ENCODE measurements at places on chromosomes 16 and 17.
A peak's percentile ranks its signal among the peaks of the same experiment; 100 is the strongest.

DNA sequence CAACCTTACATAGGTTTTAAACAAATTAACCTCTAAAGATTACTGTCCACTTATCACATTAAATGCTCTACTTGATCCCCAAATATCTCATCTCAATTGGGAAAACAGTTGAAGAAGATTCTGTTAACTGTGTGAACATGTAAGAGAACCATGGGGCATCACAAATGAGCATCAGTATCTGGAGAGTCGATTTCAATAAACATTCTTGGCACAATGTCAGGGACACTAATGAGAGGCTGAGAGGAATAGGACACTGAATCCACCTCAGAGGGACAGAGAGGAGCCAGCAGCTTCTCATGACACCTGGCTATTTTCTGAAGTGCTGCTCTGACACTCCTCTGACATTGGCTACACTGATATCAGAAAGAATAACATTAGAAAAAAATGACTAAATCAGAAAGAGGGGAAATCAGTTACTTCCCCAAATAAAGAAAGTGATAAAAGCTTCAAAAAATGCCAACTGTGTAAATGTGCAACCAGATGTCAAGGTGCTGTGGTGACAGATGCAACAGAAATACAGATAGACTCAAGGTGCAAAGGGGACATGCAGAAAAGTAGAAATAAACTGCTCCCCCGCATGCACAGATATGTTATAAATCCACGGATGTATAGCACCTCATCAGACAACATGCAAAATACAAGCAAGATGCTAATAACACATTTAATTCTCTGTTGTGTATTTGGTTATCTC is 67.4 kb downstream of the SNX11 start:
- DNase-seq: no peak

DNA sequence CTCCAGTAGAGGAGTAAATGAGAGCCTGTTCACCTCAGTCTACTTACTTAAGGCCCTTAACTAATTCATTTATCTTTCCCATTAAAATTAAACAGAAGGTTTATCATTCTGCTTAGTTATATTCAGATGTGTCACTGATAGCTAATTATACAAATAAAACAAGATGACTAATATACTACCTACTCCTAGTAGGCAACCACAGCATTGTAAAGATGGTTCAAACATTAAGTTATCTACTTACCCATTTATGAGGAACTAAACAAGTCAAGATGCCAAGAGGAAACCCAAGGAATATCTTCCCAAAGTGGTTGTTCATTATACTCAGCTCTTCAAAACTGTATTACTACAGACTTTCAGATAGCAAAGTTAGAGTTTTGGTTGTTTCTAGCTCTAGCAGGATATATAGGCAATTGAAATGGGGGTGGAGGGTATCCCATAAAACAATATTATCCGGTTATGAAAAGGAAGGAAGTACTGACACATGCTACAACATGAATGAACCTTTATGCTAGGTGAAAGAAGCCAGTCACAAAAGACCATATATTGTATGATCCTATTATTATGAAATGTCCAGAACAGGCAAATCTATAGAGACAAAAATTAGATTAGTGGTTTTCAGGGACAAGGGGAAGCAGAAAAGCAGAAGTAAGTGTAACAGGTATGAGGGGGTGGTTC is 56.5 kb downstream of the SPAG9 start:
- no peak for DNase-seq

DNA sequence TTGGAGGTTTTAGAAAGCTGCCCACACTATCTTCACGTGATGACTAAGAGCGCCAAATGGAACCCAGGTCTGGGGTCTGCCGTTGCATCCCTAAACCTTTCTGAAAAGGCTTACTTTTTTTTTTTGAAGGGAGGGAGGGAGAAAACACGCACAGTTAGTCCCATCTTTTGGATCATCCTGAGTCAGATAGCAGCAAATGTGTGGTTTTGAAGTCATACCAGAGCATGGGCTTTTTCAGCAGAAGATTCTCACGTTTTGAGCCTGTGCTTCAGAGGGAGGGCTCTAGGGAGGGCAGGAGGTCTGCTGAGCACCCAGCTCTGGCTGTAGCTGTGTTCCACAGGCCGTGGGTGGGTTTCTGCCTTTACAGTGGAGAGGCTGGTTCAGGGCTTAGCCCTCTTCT is 194.7 kb downstream of the SNX29 start:
- no peak for DNase-seq

DNA sequence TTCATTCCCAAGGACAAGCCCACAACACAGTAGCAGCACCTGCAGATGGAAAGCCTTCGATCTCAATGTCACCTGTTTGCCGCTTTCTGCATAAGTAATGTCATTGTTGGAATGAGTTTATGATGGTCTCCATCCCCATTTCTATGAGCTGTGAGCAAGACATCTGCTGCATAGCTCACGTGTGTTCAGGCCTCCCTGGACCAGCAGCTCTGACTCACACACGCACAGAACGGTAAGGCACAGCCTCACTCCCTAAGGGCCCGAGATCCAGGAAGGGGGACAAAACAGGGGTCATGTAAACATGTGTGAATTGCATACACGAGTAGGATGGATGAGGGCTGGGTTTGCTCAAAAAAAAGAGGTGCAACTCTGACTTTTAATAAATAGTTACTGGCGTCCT is 223.1 kb downstream of the SOX9 start:
- no peak for DNase-seq

DNA sequence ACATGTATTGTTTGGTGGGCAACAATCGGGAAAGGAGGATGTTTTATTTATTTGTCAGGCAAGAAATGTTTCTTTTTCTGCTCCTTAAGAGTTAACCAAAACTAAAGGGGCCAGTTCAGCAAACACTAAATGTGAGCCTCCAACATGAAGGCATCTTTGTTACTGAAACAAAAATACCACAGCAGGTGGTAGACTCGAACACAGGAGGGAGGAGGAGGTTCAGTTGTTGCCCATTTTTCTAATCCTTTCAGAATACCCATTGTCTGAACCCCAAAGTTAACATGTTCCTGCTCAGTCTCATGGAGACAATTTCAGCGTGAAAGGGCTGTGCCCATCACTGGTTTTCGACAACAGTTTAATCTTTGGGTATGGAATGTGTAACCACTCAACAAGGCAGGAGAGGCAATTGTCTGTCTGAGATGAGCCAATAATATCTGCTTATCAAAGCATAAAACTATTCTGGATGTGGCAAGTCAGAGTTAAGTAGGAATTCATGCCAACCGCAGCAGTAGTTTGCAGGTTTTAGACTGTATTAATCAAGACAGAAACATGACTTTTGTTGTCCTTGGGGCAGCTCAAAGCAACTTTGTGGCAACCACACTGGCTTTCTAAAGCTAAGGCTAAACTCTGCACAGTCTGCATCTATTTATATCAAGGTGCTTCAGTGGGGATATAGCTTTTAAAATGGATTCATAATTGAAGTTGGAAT is 211.7 kb downstream of the FTO start:
- DNase-seq: no peak

- DNase-seq: no peak
Observed at GRCh38 chr16:27286451-27286850, 17.9 kb upstream of the NSMCE1 start.

- DNase-seq: no peak
Observed at GRCh38 chr17:77695386-77695785, 263.1 kb upstream of the TNRC6C start.

- no peak for DNase-seq
Observed at GRCh38 chr16:74649839-74650504, 16.7 kb downstream of the RFWD3 start.

GRCh38 chr17:72392056-72393010 is 271.5 kb downstream of the SOX9 start:
- DNase-seq: no peak

DNA sequence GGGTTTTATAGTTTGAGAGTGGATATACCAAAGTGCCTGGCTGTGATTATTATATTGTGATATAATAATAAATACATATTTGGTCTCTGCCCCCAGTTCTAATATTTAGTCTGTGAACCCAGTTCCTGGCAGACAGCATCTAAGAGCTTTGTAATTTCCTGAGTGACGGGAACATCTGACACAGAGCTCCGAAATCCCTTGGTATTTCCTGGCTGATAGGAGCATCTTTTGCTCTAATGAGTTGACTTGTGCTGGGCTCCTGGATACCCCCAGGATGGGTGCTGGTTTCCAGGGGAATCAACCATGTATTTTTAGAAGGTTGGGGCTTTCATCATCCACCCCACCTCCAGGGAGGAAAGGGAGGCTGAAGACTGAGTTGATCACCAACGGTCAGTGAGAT is 187.3 kb downstream of the CDH13 start:
- DNase-seq: no peak

DNA sequence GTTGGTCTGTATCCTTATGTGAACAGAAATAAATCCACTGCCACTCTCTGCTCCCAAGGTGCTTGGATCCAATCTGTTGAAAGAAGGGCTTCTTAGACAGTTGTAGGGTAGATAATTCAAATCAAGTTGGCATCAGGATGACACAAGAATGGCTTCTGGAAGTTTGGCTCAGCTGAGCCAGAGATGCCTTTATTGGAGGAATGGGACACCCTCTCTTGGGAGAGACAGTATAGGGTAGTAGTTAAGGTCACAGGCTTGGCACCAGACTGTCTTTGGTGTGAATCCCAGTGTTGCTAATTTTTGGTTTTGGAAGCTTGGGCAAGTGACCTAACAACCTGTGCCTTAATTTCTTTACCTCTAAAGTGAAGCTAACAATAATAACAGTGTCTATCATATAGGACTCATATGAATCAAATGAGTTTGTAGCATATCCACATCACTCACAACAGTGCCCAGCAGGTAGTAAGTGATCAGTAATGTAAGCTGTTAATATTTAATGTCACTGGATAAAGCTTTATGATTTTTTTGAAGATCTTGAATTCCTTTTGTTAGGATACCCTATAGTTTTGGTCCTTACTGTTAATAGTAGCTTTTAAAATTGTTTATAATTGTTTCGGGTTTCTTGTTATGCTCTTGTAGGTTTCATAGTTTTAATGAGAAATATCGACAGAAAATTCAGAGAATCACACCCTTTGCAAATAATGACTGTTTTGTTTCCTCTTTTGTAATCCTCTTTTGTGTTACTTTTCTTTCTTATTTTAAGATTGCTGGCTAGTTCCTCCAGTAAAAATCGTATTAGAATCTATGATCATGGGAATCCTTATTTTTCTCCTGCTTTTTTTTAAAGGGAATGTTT is 19.1 kb downstream of the ZNRF1 start:
- DNase-seq: peak; percentile 29

- DNase-seq: no peak
Observed at GRCh38 chr17:39084558-39084957, 66.9 kb downstream of the PLXDC1 start.

DNA sequence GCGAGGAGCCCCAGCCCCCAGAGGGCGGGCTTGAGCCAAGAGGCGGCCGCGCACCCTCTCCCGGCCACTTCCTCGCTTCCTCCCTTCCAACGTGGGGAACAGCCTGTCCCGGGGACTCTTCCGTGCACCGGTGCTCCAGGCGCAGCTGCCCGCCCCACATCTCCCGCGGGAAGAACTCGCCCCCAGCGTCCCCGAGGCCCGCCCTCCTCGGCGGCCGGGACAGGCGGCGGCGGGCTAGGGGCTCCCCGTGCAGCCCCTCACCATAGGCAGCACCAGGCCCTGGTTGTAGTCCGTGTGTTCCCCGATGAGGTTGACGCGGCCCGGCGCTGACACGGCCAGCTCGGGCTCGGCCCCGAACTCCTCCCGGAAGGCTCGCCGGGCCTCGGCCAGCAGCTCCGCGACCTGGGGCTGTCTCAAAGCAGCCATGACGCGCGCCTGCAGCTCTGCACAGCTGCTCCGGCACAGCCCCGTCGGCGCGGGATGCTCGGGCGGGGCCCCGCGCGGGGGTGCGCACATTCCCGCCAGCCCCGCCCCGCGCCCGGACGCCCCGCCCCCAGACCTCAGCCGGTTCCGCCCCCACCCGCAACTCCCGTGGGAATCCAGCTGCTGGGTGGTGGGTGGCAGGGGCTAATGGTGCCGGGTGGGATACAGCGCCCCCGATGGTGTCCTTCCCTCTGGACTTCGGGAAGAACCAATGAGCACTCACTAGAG is at the start of gene GALK1:
TSS of gene GALK1 (minus strand) at position 482 of the 711 bp plus-strand sequence. CDS start at position 426, 56 bp downstream.
- DNase-seq: no peak

DNA sequence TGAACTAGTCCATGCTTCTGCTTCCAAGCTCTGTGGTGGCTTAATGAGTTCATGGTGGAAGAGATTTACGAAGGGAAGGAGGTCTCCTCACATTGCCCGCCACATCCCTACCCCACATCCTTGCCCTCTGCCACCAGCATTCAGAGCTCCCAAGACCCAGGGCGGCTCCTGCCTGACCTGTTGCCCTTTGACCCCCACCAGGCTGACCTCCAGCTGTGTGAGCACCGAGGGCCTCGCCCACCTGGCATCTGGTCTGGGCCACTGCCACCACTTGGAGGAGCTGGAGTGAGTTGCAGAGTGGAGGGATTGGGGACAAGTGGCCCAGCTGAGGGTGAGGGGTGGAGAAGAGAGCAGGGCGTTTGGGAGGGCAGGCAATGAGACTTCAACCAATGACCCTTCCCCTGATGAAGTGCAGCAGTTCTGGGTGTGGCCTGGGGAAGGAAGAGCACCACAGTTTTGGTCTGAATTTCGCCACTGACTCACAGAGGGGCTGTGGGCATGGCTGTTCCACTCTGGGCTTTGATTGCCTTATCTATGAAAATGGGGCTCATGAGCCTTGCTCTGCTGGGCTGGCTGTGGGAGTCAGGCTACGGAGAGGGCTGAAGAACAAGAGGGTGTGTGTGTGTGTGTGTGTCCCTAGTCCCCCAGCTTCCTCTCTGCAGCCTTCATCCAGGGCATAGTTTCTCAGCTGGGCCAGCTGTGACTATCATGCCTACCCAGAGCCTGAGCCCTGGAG is 22.6 kb upstream of the CPNE2 start:
- no peak for DNase-seq

DNA sequence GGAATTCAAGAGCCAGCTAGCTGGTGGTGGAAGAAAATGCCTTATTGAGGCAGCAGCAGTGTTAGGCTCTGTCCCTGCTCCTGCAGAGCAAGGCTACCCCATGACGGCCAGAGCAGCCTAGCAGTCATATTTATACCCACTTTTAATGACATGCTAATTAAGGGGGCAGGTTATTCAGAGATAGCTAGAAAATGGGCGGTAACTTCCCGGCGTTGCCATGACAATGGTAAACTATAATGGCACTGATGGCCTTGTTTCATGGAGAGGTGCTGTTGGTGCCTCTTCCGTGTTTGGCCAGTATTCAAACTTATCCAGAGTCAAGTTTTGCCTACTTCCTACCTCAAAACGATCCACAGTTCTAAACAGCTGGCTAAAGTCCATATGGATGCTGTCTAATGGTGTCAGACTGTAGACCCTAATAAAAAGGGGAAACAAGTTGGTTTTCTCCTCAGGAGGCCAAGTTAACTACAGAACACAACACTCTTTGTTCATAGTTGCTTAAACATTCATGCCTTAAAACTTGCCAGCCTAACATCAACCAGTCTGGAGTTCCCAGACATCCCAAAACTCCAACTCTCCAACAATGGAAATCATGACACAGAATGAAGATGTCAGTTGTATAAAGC is 3.7 kb upstream of the SCNN1B start:
- DNase-seq: no peak

DNA sequence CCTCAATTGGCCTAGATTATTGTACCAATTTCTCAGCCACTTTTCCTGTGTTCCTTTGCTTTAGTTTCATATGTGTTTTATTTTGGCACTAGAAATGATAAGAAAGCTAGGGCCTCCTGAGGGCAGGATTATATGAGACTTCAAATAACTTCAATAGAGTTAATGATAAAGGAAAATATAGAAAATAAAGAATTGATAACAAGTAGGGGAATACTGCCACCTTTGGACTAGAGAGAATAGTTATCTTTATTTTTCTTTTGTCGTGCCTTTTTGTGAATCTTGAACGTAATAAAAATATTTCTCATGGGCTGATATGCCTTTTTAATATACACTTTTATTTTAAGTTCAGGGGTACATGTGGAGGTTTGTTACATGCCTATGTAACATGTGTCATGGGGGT is 29.3 kb upstream of the RBL2 start:
- no peak for DNase-seq
